Left ventricle myocardium inferior (tissue), 1 donor: ENCODE measurements at places on chromosomes 13 and 19.

- DNase-seq: no peak
- H3K27ac ChIP-seq: no peak overlapping the region
- no peak overlapping the region for H3K4me3 ChIP-seq
- peaks cover 54% of the 10 kb centered on the region for H3K36me3 ChIP-seq
Measured at GRCh38 chr13:112510002-112510780, 77.8 kb downstream of the TUBGCP3 start.

- H3K27ac ChIP-seq: no peak overlapping the region
- H3K36me3 ChIP-seq: no peaks in the 10 kb centered on the region
- DNase-seq: no peak
- H3K4me3 ChIP-seq: no peak overlapping the region
- no peaks in the 10 kb centered on the region for H3K4me1 ChIP-seq
- peaks cover 11% of the 10 kb centered on the region for H3K27me3 ChIP-seq
Measured at GRCh38 chr13:77459592-77459991, 75.9 kb upstream of the SCEL start.

DNA sequence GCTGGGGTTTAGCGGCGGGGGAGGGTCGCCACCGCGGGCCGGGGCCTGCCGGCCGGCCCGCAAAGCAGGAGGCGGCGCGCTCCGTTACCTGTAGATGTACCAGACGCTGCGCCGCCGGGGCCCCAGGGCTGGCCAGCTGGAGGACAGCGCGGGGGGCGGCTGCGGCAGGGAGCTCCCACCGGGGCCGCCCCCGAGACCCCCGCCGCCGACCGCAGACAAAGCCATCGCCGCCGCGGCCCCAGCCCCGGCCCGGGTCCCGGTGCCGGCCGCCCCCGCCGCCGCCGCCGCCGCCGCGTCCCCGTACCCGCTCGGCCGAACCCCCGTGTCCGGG is 24.8 kb downstream of the SHANK1 start:
- peaks cover 95% of the 10 kb centered on the region for H3K27me3 ChIP-seq
- no peaks in the 10 kb centered on the region for H3K36me3 ChIP-seq
- H3K27ac ChIP-seq: no peak overlapping the region
- DNase-seq: no peak

DNA sequence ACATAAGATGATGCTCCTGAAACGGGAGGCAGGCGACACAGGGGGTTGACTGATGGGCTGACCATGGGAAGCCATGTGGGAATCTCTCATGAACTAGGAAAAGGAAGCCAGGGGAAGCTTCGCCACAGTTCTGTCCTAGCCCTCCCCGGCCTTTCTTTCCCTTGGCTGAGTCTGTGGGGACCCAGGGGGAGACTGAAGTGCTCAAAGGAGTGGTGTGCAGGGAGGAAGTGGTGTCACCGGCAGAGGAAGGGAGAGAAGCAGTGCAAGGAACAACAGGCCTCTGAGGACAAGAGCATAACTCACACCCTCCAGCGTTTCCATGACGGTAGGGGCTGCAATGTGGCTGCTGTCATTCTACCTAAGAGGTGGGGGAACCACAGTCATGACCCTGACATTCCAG is 1.1 kb downstream of the KIR3DL3 start:
- H3K27me3 ChIP-seq: peaks cover under 1% of the 10 kb centered on the region
- H3K36me3 ChIP-seq: no peaks in the 10 kb centered on the region
- H3K4me3 ChIP-seq: no peak overlapping the region
- H3K4me1 ChIP-seq: no peaks in the 10 kb centered on the region
- no peak overlapping the region for H3K27ac ChIP-seq

DNA sequence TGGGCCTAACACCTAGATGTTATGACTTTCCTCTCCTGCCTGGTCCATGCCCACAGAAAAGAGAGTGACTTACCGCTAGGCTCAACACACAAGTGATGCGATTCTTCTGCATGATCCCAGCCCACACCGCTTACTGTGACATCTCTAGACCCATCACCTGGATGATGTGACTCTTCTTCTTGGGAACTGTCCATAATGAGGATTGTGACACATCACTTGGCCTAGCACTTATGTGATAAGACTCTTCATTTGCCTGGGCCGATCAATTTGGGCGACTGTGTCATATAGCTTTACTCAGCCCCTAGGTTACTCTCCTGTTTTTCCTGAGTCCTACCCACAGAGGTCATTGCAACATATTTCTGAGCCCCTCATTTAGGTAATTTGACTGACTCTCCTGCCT is 19.9 kb upstream of the ZNF681 start:
- no peak for DNase-seq
- no peak overlapping the region for H3K27ac ChIP-seq
- no peaks in the 10 kb centered on the region for H3K27me3 ChIP-seq
- H3K36me3 ChIP-seq: peaks cover 6% of the 10 kb centered on the region

GRCh38 chr19:14371301-14371821 is 9.9 kb upstream of the ADGRE5 start:
- no peak for DNase-seq
- no peak overlapping the region for H3K4me3 ChIP-seq
- H3K27me3 ChIP-seq: no peaks in the 10 kb centered on the region
- no peaks in the 10 kb centered on the region for H3K36me3 ChIP-seq

DNA sequence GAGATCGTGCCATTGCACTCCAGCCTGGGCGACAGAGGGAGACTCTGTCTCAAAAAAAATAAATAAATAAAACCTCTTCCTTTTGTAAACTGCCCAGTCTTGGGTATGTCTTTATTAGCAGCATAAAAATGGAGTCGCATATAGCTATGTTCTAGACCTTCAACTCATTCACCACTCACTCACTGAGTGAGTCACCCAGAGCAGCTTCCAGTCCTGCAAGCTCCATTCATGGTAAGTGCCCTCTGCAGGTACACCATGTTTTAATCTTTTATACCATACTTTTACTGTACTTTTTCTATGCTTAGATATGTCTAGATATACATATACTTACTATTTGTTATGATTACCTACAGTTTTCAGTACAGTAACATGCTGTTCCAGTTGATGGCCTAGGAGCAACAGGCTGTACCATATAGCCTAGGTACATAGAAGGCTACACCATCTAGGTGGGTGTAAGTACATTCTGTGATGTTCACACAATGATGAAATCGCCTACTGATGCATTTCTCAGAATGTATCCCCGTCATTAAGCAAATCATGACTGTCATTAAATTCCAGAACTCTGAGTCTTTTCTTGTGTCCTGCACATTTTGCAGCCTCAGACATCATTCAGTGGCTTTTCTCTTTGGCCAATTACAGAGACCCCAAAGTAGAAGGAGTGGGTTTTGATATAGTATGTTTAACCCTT is 13.7 kb upstream of the FARP1 start:
- H3K27me3 ChIP-seq: peaks cover 7% of the 10 kb centered on the region
- H3K4me1 ChIP-seq: no peaks in the 10 kb centered on the region
- no peaks in the 10 kb centered on the region for H3K36me3 ChIP-seq
- no peak for DNase-seq
- no peak overlapping the region for H3K4me3 ChIP-seq

- peaks cover 96% of the 10 kb centered on the region for H3K27me3 ChIP-seq
- DNase-seq: no peak
- no peaks in the 10 kb centered on the region for H3K36me3 ChIP-seq
- no peak overlapping the region for H3K27ac ChIP-seq
- H3K4me3 ChIP-seq: no peak overlapping the region
Measured at GRCh38 chr19:54389553-54389952, 24.8 kb upstream of the LAIR1 start.

GRCh38 chr13:84658491-84659358 is 776.5 kb upstream of the SLITRK1 start:
- DNase-seq: no peak
- H3K4me1 ChIP-seq: peaks cover under 1% of the 10 kb centered on the region
- H3K27ac ChIP-seq: no peak overlapping the region

DNA sequence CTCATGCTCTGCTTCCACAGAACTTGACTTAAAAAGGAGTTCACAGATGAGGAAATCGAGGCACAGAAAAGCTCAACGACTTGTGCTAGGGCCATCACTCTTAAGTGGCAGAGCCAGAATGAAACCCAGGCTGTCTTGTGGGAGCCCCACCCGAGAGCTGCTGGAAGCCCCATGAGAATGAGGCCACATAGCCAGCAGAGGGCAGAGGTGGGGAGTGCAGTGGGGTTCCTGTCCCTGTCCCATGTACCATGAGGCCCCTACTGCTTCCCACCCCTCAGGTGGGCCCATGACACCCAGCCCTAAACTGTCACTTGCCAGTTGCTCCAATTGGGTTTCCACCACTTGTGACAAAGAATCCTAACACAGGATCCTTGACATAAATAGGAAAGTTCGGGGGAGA is 175.9 kb downstream of the IRS2 start:
- no peaks in the 10 kb centered on the region for H3K36me3 ChIP-seq
- peak; percentile 43 for DNase-seq
- no peak overlapping the region for H3K27ac ChIP-seq

- no peaks in the 10 kb centered on the region for H3K27me3 ChIP-seq
- no peak for DNase-seq
- H3K4me3 ChIP-seq: peak overlapping the region; percentile 36
Measured at GRCh38 chr13:39417131-39417530, 185.9 kb downstream of the LHFPL6 start.

- peaks cover 47% of the 10 kb centered on the region for H3K27me3 ChIP-seq
- peaks cover 58% of the 10 kb centered on the region for H3K4me1 ChIP-seq
- H3K27ac ChIP-seq: peak overlapping the region; percentile 97
Measured at GRCh38 chr13:20126541-20127261, 34.2 kb downstream of the GJA3 start.

DNA sequence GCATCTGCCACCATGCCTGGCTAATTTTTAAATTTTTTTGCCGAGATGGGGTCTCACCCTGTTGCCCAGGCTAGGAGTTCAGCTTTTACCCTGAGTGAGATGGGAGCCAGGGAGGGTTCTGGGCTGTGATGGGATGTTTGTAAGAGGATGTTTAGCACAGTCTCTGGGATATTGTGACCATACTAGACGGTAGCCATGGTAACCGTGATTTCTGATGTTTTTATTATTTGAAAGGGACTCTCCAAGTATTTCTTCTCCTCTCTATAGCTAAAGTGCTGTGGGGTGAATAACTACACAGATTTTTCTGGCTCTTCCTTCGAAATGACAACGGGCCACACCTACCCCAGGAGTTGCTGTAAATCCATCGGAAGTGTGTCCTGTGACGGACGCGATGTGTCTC is 10.4 kb downstream of the TSPAN16 start:
- H3K4me3 ChIP-seq: no peak overlapping the region
- DNase-seq: no peak
- no peak overlapping the region for H3K27ac ChIP-seq
- H3K27me3 ChIP-seq: peaks cover 10% of the 10 kb centered on the region
- H3K36me3 ChIP-seq: no peaks in the 10 kb centered on the region

DNA sequence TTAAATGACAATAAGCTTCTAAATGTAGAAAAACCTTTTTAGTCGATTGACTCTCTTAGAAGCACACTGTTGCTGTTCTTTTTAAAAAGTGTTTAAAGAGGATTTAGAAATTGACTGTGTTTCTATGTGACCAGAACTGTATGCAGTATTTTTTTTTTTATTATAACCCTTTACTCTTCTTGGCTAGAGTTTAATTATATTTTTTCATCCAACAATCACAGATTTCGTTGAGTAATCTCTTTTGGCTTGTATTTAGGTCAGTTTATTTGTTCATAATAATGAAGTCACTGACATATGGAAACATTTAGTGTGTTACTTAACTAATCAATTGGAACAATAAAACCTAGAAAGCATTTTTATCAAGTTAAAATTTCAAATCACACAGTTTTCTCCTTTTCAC is 19.9 kb downstream of the CSNK1A1L start:
- H3K27ac ChIP-seq: no peak overlapping the region
- H3K36me3 ChIP-seq: no peaks in the 10 kb centered on the region
- H3K27me3 ChIP-seq: peaks cover 5% of the 10 kb centered on the region
- H3K4me3 ChIP-seq: no peak overlapping the region

GRCh38 chr19:55712804-55713631 is 25.2 kb downstream of the NLRP9 start:
- DNase-seq: no peak
- H3K27ac ChIP-seq: no peak overlapping the region
- H3K4me3 ChIP-seq: no peak overlapping the region
- H3K27me3 ChIP-seq: peaks cover 43% of the 10 kb centered on the region

- H3K36me3 ChIP-seq: no peaks in the 10 kb centered on the region
- H3K4me3 ChIP-seq: no peak overlapping the region
- no peak for DNase-seq
- no peak overlapping the region for H3K27ac ChIP-seq
- no peaks in the 10 kb centered on the region for H3K4me1 ChIP-seq
Measured at GRCh38 chr13:20270163-20270865, 38.2 kb upstream of the GJB6 start.

DNA sequence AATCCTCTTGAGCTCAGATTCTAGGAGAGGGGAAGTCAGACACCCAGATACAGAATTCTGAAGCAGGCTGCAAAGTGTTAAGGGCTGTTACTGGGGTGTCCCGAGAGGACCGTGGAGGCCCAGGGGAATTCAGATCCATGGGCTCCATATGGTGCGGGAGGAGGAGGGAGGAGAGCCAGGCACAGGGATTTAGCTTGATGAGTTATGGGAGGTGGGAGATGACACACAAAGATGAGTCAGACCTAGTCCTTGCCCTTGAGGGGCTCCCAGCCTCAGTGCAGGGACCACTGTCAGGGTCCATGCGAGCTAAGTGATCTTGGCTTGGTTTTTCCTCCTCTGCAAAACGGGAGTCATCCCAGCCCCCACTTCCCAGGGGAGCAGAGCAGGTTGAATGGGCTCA is 14.4 kb upstream of the GIPR start:
- DNase-seq: no peak
- H3K27me3 ChIP-seq: peaks cover 17% of the 10 kb centered on the region
- H3K4me1 ChIP-seq: no peaks in the 10 kb centered on the region
- H3K36me3 ChIP-seq: no peaks in the 10 kb centered on the region
- H3K4me3 ChIP-seq: no peak overlapping the region

GRCh38 chr19:35882114-35882832 is 13.9 kb downstream of the APLP1 start:
- DNase-seq: no peak
- peaks cover 11% of the 10 kb centered on the region for H3K27me3 ChIP-seq
- no peaks in the 10 kb centered on the region for H3K36me3 ChIP-seq
- H3K27ac ChIP-seq: no peak overlapping the region
- no peak overlapping the region for H3K4me3 ChIP-seq

GRCh38 chr19:3234800-3235199 is 10.3 kb downstream of the CELF5 start:
- H3K4me1 ChIP-seq: no peaks in the 10 kb centered on the region
- H3K27ac ChIP-seq: no peak overlapping the region
- H3K36me3 ChIP-seq: no peaks in the 10 kb centered on the region
- DNase-seq: no peak

- no peaks in the 10 kb centered on the region for H3K36me3 ChIP-seq
- H3K27ac ChIP-seq: no peak overlapping the region
- DNase-seq: no peak
- peaks cover 18% of the 10 kb centered on the region for H3K27me3 ChIP-seq
- no peaks in the 10 kb centered on the region for H3K4me1 ChIP-seq
- no peak overlapping the region for H3K4me3 ChIP-seq
Measured at GRCh38 chr19:31372246-31372781, 23.1 kb upstream of the TSHZ3 start.

- no peaks in the 10 kb centered on the region for H3K36me3 ChIP-seq
- no peaks in the 10 kb centered on the region for H3K4me1 ChIP-seq
- no peak for DNase-seq
- H3K27ac ChIP-seq: no peak overlapping the region
- no peak overlapping the region for H3K4me3 ChIP-seq
Measured at GRCh38 chr13:93286047-93286446, 59.4 kb downstream of the GPC6 start.
